ENCODE measurements at places on chromosomes 6 and 20.
A peak's percentile ranks its signal among the peaks of the same experiment; 100 is the strongest.

GRCh38 chr6:153208706-153209105 is 77.6 kb upstream of the RGS17 start:
- peak; percentile 2 for DNase-seq

DNA sequence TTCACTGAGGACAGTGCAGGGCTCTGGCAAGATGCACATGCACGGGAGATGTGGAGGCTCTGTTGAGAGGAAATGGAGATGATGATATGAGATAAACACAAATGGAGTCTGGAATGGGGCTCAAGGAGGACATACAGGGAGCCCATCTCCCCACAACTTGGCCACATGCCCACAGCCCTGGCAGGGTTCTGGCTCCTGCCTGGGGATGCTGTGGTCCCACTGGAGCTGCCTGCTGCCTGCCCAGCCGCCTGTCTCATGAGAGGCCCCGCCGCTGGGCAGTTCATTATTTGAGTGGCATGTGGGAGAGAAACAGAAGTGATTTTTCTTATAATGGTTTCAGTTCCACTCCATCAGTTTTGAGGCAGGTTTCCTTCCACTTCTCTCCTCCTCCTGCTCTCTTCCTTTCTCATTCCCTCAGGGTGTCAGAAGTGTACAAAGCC is 133.6 kb upstream of the TRAF3IP2 start:
- DNase-seq, result no peak

DNA sequence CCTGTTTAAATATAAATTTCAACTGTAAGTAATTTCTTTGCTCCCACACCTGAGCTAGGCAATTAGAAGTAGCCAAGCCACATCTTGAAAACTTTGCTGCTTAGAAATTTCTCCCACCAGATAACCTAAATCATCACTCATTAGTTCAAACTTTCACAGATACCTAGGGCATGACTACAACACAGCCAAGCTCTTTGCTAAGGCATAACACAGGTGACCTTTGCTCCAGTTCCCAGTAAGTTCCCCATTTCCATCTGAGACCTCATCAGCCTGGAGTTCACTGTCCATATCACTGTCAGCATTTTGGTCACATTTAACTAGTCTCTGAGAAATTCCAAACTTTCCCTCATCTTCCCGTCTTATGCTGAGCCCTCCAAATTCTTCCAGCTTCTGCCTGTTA is 79.8 kb upstream of the OPRM1 start:
- DNase-seq, result no peak

- no peak for DNase-seq
These were observed 164.0 kb downstream of the GMDS start for GRCh38 chr6:2081155-2082138.

DNA sequence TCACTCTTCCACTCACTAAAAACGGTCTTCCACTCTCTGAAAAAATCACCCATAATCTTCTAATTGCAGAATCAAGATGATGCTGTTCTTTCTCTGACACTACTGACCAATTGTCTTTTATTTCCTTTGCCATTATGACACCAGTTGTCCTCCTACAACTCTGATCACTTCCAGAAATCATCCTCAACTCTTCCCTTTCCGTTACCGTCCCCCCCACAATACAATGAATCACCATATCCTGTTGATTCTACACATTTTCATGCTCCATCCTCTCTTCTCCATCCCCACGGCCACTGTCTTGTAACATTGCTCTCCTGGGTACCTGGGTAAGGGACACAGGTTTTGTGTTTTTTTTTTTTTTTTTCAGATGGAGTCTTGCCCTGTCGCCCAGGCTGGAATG is 2.5 kb upstream of the PPP2R5D start:
- no peak for DNase-seq

Measured in hippocampal formation (tissue), 2 donors.